Left forelimb (tissue), 1 donor: ENCODE measurements at places on chromosomes 7 and 10.

GRCh38 chr10:110848106-110848505, 23.6 kb upstream of the PDCD4 start:
- no peak for DNase-seq

- DNase-seq, result no peak
Observed at GRCh38 chr10:130771491-130771946, 540.0 kb downstream of the TCERG1L start.

DNA sequence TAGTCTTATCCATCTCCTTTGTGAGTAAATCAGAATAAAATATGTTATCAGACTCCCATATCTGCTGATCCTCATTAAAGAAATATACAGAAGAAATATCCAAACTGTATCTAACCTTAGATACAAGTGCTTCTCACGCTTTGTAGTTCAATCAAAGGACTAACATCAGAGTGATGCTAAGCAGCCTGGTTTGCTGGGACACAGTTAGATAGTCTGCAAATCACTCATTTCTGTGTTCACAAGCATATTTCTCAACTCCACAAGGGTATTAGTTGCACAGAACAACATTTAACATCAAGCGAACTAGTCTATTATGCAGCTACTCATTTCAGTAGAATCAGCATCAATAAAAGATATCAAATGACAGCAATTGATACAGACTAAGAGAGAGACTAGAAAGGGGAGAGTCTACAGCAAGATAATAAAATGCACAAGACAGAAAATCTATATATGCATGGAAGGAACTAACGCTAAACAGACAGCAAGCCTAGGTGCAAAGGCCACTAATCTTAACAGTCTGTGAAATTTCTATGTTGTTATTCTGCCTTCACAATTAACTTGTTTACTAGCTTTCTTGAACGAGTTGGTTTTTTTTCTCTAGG, 30.0 kb downstream of the DNAJC12 start:
- DNase-seq, result no peak

DNA sequence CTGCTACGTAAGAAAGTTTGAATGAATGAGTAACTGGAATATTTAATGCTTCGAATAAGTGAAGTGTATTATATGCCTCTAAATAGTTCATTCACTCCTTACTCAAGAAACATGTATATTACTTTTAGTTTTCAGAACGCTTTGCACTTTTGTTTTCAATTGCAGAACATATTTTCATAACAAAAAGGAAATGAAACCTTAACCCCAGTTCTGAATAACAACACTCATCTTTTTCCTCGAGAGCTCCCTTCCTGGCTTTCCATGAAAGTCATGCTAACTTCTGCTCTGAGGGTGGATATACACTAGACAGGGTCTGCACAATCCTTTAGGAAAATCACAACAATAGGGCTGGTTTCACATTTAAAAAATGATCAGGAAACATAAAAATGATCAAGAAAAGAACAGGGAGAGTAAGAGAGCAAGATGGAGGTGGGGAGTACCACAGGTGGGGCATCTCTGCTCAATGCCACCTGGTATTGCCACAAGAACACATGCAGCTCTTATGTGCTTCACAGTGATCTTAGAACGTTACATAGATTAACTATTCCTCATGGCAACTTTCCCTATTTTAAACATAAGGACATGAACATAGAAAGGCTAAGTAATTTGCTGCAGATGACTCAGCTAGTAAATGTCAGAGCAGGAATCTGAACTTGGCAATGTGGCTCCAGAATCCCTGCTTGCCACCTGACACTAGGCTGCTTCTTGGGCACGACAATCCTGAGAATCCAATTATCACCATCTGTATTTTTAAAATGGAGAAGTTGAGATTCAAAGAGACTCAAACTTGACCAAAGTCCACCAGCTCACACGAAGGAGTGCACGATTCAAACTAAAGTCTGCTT, 219.5 kb upstream of the AOAH start:
- no peak for DNase-seq

DNA sequence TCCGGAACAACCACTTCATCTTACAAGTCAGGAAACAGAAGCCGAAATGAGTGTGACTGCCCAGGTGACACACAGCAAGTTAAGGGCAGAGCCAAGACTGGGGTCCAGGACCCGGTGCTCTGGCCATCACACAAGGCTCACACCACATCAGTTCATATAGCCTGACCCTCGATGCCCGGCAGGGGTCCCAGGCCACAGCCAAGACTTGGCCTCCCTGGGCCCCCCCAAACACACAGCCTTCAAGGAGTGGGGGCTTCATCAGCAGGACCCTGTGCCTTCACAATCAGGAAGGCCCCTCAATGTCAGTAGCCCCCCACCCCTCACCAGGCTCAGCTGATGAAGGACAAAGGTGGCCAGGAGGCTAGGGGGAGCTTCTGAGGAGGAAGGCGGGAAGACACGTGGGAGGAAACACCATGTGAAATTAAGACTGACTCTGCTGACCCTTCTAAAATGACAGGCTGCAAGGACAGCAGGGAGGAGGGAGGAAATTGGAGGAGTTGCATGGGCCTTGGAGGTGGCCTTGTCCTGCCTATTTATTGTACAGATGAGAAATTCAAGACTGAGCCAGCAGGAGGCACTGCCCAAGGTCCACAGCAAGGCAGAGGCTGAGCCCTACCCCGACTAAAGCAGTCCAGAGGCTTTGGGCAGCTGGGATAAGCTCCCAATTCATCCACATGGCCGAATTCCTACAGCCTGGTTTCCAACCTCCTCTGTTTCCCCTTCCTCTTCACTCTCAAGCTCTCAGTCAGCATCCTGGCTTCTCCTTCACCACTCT, 216.1 kb upstream of the ZMIZ1 start:
- peak; percentile 56 for DNase-seq

GRCh38 chr10:61623161-61623560, 39.6 kb upstream of the CABCOCO1 start:
- no peak for DNase-seq

DNA sequence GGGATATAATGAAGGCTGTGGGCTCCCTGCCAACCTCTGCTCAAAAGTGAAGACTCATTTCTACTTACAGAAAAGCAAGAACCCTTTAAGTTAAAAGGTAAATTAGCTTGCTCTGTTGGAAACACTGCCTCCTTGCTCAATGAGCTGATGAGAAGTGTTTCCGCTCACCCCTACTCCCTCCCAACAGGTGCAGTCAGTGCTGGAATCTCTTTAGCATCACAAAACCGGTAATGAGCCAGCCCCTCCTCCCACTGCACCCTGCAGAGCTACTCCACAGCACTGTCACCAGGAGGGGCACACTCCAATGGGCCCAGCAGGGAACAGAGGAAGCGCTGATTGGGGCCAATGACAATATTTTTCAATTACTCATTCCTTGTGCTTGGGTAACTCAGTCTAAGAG, 262.5 kb downstream of the TCERG1L start:
- no peak for DNase-seq

GRCh38 chr7:143884969-143885559, 16.9 kb downstream of the TCAF1 start:
- peak; percentile 88 for DNase-seq

GRCh38 chr7:154777908-154778307, 225.0 kb downstream of the PAXIP1 start:
- no peak for DNase-seq

GRCh38 chr10:132498562-132499366, 38.8 kb upstream of the INPP5A start:
- peak; percentile 17 for DNase-seq

DNA sequence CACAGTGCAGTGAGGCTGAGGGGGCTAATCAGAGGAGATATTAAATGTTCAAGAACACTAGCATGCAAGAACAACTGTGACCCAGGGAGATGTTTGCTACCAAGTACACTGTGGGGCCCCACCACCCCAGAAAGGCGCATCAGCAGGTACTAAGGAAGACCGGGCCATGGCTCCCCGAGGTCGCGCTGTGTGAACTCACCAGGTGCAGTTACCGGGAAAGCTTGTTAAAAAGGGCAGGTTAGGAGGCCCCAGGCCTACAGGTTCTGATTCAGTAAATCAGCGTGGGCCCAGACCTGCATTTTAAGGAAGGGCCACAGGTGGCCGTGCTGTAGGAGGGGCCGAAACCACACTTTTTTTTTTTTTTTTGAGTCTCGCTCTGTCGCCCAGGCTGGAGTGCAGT, 54.6 kb downstream of the TMEM209 start:
- no peak for DNase-seq

DNA sequence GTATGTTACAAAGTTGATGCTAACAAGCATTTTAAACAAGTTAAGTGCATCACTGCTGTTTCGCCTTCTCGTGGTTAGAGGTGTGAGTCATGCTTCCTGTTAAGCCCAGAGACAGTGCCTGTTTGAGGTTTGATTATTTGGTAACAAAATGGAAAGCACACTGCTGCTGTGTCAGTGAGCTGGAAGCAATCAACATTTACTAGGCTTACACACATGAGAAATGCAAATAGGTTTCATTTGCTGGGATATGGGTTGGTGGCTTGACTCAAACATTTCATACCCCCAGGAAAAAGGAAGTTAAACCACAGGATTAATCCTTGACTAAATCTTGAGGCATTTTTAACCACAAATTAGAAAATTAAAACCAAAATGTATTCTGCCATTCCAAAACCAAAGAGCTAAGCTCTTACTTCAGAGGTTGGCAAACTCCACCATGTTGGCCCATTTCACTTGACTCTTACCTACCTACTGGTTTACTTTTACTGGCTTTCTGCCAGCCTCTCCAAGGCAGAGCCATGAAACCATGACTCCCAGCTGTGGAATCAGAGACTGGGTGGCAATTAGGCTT, 139.2 kb downstream of the ETV1 start:
- DNase-seq, result no peak

GRCh38 chr10:84341538-84341856, 13.1 kb downstream of the CCSER2 start:
- no peak for DNase-seq

DNA sequence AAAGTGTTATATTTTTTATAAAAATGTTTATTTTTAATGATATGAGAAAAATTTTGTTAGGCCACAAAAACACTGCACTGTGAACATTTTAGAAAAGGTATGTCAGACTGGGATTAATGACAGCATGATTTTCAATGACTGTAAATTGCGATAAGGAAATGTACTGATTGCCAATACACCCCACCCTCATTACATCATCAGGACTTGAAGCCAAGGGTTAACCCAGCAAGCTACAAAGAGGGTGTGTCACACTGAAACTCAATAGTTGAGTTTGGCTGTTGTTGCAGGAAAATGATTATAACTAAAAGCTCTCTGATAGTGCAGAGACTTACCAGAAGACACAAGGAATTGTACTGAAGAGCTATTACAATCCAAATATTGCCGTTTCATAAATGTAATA, 64.8 kb upstream of the CAPZA2 start:
- DNase-seq, result no peak

GRCh38 chr7:108038986-108039385, 36.0 kb upstream of the LAMB1 start:
- no peak for DNase-seq

- no peak for DNase-seq
Observed at GRCh38 chr7:22572292-22572691, 72.3 kb upstream of the STEAP1B start.

GRCh38 chr10:12465385-12466136, 116.2 kb downstream of the CAMK1D start:
- DNase-seq, result no peak

GRCh38 chr7:69328516-69328915, 269.8 kb upstream of the AUTS2 start:
- no peak for DNase-seq

GRCh38 chr10:4429571-4429970, 396.4 kb upstream of the AKR1E2 start:
- no peak for DNase-seq

- DNase-seq, result no peak
Observed at GRCh38 chr7:129774359-129774758, 162.8 kb downstream of the NRF1 start.

GRCh38 chr7:131026297-131027000, 292.4 kb upstream of the KLF14 start:
- DNase-seq, result no peak
